Cardiac muscle cell (in vitro differentiated cells and primary cell): ENCODE measurements at places on chromosomes 5 and 9.

DNA sequence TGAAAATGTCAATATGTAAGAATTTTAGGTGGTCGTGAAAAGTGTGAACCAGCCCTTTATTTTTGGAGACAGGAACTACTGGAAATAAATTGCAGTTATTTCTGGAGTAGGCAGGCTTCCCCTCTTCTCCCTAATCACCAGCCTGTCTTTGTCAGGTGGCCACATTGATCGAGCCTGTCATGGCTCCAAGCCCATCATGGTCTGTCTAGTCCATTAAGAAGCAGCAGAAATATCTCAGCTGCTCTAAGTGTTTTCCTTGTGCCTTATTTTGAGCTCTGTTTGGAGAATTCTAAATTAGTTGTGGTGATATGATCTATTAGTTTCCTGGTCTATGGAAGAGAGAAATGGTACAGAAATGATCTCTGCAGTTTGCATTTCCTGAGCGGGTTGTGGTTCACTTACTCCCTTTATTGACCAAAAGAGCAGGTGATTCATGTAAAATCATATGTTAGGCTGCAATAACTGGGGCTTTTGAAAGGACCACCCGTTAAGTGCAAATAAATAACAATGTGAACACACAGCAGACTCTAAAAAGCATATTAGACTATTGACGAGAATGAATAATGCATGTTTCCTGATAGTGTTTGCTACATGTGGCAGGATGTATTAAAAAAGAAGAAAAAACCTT, 42.3 kb downstream of the BASP1 start:
- DNase-seq, result no peak

DNA sequence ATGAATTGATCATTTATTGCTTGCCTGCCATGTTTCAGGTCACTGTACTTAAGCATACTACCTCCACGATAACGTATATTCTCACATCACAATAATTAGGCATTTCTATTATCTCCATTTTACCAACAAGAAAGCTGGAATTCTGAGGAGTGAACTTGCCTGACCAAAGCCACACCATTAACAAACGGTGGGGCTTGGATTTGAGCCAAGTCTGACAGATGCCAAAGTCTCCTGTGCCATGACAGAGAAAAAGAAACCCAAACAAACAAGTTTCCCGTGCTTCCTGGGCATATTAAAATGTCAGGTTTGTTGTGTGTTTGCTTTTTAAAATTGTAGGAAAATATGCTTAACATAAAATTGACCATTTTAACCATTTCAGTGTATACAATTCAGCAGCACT, 40.8 kb upstream of the KCNV2 start:
- no peak for DNase-seq

DNA sequence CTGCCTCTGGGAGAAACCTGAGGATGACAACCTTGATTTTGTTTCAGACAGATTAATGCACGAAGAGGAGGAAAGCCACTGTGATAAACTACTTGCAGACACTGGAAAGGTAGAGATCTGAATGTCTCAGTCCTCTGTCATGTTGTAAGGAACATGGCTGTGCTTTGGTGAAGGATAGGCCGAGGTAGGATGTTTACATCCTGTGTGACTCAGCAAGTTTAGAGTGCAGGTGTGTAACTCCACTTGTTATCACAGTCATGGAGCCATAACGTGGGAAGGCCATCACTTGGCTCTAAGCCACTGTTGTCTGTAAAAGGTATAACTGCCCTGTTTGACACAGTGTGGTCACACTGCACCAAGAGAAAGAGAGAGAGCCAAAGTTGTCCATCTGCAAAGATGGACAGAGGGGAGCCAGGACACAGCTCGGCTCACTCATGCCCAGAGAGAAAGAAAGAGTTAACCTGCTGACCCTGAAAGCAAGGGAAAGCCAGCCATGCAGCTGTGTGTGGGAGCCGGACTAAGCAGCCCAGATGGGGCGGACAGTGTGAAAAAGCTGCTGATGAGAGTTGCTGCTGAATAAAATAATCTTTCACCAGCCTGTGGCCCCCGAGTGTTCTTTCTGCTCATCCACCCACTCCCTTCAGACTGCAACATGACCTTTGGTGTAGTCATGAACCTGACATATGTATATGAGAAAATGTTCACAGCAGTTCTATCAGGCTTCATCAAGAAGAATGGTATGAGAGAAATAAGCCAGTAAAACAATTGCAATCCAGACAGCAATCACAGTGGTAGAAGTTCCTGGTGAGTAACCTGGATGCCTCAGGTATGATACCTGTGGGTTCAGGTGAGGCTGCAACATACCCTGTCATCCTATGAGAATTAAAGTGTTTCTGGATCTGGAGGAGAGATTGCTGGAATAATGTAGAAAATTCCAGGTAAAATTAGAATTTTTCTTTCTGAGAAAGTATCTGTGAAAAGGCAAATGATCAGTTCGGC, 115.9 kb downstream of the TARS1 start:
- DNase-seq, result no peak

DNA sequence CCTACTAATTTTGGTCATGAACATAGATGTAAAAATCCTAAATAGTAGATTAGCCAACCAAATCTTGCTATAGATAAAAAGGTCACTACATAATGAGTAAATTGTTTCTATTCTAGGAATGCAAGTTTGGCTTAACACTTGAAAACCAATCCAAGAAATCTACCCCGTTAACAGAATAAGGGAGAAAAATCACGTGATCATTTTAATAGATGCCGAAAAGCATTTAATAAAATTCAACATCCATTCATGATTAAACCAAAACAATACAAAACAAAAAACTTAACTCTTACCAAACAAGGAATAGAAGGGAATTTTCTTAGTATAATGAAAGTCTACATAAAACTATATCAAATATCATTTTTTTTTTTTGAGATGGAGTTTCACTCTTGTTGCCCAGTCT, 20.7 kb upstream of the SMU1 start:
- no peak for DNase-seq

GRCh38 chr5:72608926-72609325, 101.7 kb upstream of the ZNF366 start:
- no peak for DNase-seq

- DNase-seq, result no peak
Observed at GRCh38 chr5:13735691-13736090, 208.8 kb downstream of the DNAH5 start.

GRCh38 chr5:138489683-138490061, 24.4 kb downstream of the EGR1 start:
- DNase-seq, result no peak
